ENCODE measurements at places on chromosomes 2 and 18. TPM values are rescaled to one million over a fixed set of nuclear protein-coding genes. Genes with fewer than 3 reads are reported as not detected.
A peak's percentile ranks its signal among the peaks of the same experiment; 100 is the strongest.

The GPR155 gene
- total RNA-seq = 6.8 TPM

- no peaks in the 10 kb centered on the region for H3K36me3 ChIP-seq
- H3K4me3 ChIP-seq = no peak overlapping the region
- no peak overlapping the region for H3K27ac ChIP-seq
- no peaks in the 10 kb centered on the region for H3K4me1 ChIP-seq
- no peaks in the 10 kb centered on the region for H3K27me3 ChIP-seq
Observed at GRCh38 chr18:48698707-48699106, 159.9 kb downstream of the CTIF start.

- H3K27ac ChIP-seq = no peak overlapping the region
- H3K4me1 ChIP-seq = no peaks in the 10 kb centered on the region
- H3K4me3 ChIP-seq = no peak overlapping the region
- no peak for DNase-seq
Observed at GRCh38 chr2:104501929-104502328, 352.0 kb upstream of the POU3F3 start.

The C2orf80 gene
- not detected for total RNA-seq

DNA sequence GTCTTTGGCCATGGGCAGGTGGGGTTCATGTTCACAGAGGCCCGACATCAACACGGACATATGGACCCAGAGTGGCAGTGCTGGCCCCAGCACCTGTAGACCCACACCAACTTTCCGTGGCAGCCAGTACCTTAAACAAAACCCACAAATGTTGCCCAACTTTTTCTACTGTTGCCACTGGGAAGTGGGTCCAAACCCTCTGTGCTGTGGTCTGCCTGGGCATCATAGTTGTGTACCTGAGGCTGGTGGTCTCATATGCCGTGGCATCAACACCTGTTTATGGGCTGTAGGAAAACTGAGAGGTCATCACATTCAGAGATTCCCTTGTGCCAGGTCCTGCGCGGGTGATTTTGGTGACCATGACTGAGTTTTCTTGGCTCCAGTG, 79.9 kb downstream of the SH3RF3 start:
- no peak for DNase-seq
- H3K4me3 ChIP-seq = no peak overlapping the region
- peak overlapping the region; percentile 75 for H3K27ac ChIP-seq
- no peaks in the 10 kb centered on the region for H3K27me3 ChIP-seq

- H3K4me1 ChIP-seq = no peaks in the 10 kb centered on the region
- no peaks in the 10 kb centered on the region for H3K36me3 ChIP-seq
- H3K27me3 ChIP-seq = no peaks in the 10 kb centered on the region
- no peak for DNase-seq
- no peak overlapping the region for H3K4me3 ChIP-seq
Observed at GRCh38 chr2:63374341-63374740, 213.9 kb downstream of the WDPCP start.

DNA sequence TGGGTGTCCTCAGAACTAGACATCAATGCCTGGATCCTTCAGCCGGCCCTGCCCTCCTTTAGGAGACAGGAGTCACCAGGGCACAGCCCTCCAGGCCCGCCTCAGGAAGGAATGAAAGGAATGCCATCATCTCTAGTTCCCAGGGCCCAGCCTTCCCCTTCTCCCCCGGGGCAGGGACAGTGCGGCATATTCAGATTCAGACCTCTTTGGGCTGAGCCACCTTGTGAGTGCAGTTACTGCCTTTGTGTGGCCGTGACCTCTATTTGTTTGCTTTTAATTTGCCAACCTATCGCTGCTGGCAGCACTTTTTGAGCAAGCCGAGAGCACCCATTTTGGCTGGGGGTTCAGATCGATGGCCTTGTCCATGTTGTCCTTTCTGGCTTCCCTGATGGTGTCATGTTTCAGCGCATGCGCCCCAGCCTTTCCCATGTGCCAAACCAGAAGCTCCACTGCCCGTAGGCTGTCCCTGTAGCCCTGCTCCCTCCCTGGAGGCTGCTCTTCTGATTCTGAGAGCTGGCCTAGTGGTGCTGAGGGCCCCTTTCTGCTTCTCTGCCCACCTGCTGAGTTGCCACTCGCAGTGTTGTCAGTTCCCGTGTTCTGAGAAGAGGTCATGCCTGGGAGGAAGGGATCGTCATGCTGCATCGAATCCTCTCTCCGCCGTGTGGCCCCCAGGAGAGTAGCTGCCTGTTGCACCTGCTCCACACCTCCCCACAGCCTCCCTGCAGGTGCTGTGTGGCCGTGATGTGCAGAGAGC, 10.9 kb downstream of the ANKRD23 start:
- no peak for DNase-seq
- no peaks in the 10 kb centered on the region for H3K36me3 ChIP-seq
- no peak overlapping the region for H3K4me3 ChIP-seq
- H3K27ac ChIP-seq = no peak overlapping the region
- no peaks in the 10 kb centered on the region for H3K4me1 ChIP-seq

DNA sequence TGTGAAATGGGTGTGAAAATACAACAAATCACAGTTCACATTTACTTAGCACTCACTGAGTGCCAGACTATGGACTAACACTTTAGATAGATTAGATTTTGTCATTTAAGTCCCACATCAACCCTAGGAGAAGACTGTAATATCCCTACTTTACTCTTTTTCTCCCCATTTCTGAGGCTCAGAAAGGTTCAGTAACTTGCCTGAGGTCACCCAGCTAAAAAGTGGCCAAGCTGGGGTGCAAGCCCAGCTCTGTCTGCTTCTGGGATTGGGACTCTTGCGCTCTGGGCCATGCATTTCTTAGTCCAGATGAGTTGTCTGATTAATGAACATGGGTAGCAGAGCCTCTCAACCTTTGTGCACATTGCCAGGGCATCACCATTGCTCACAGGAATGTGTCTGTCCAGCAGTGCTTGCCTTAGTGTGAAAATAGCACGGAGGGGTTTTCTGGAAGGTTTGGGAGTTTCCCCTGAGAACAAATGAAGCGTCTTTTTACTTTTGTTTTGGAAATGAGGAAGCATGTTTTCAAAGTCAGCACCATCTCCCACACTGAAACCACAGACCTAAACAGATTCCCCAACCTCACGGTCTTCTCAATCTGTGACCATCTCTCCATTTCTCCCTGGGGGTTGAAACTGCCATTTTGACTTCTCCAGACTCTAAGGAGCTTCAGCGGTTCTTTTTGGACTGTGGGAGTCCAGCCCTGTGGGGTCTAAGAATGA, 31.9 kb downstream of the NRP2 start:
- no peak for DNase-seq
- no peak overlapping the region for H3K27ac ChIP-seq
- no peaks in the 10 kb centered on the region for H3K27me3 ChIP-seq

DNA sequence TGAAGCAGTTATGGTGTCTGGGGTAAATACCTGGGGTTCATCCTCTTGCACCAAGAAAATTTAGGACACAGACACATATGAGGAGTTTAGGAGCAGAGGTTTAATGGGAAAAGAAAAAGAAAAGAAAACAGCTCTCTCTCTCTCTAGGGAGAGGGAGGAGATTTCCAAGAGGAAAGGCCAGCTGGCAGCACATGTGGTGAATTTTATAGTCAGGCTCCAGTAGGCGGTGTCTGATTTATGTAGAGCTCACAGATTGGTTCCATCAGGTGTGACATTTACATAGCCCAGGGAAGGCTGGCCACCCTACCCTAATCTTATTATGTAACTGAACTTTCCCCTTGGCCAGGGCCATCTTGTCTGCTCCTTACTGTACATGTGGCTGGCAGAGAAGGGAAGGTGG, 297.5 kb upstream of the RGPD4 start:
- no peaks in the 10 kb centered on the region for H3K36me3 ChIP-seq
- no peak overlapping the region for H3K27ac ChIP-seq
- no peaks in the 10 kb centered on the region for H3K27me3 ChIP-seq
- DNase-seq = no peak
- H3K4me1 ChIP-seq = no peaks in the 10 kb centered on the region

DNA sequence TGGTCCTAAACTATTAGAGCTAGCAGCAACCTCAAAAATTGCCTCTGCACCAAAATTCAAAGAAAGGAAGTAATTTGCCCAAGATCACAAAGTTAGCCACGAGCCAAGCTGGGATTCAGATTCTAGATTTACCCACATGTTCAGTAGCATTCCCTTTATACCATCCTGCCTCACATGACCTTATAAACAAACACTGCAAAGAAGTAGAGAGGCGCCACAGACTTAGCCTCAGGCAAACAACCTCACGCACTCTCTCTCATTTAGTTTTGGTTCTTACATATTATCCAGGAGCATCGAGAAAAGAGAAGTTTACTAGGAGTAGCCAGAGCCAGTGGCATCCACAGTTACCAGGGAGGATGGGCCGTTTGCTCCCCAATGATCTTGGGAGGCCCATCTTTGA, 226.6 kb downstream of the OSR1 start:
- H3K4me1 ChIP-seq = peaks cover 5% of the 10 kb centered on the region
- no peak for DNase-seq
- no peaks in the 10 kb centered on the region for H3K27me3 ChIP-seq
- H3K4me3 ChIP-seq = no peak overlapping the region

- H3K4me3 ChIP-seq = no peak overlapping the region
- H3K27ac ChIP-seq = no peak overlapping the region
- no peaks in the 10 kb centered on the region for H3K4me1 ChIP-seq
- no peaks in the 10 kb centered on the region for H3K27me3 ChIP-seq
Observed at GRCh38 chr2:124319577-124319976, 294.5 kb downstream of the CNTNAP5 start.

The CCDC195 gene
- not detected for total RNA-seq

DNA sequence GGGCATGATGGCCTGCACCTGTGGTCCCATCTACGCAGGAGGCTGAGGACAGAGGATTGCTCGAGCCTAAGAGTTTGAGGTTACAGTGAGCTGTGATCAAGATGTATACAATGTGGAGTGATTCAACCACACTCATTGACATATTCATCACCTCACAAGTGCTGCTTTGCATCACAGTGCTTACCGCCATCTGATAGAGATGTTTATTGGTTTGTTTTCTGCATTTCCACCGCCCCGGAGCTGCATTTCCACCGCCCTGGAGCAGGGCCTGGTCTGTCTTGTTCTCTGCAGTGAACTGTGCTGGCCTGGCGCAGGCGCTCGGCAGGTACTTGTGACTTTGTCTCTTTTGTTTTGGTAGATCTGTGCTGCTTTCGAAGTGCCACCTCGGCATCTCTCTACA, 96.0 kb downstream of the SMAD7 start:
- H3K4me1 ChIP-seq = no peaks in the 10 kb centered on the region
- DNase-seq = no peak
- no peaks in the 10 kb centered on the region for H3K36me3 ChIP-seq
- no peaks in the 10 kb centered on the region for H3K27me3 ChIP-seq
- H3K4me3 ChIP-seq = no peak overlapping the region

DNA sequence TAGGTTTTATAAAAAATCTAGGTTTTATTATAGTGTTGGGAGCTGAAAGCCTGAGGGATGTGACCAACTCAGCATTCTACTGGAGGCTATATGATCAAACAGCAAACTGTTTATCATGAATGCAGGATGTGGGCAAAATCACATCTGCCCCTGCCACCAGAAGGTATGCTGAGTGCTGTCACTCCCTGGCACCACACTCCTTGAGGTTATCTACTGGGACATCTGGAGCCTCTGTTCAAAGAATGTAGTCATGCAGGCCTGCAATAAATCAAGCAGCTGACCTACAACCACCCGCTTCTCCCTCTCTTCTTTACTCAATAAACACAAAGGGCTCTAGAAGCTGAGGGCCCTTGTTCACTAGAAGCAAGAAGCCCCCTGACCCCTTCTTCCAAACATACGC, 328.4 kb upstream of the DDX18 start:
- no peak overlapping the region for H3K4me3 ChIP-seq
- no peaks in the 10 kb centered on the region for H3K4me1 ChIP-seq
- DNase-seq = no peak
- H3K36me3 ChIP-seq = no peaks in the 10 kb centered on the region
- H3K27ac ChIP-seq = no peak overlapping the region

- DNase-seq = no peak
- H3K27me3 ChIP-seq = no peaks in the 10 kb centered on the region
- no peaks in the 10 kb centered on the region for H3K36me3 ChIP-seq
- H3K27ac ChIP-seq = no peak overlapping the region
- no peak overlapping the region for H3K4me3 ChIP-seq
Observed at GRCh38 chr18:75029481-75029880, 179.5 kb downstream of the PTGR3 start.

- no peak for DNase-seq
- no peak overlapping the region for H3K4me3 ChIP-seq
Observed at GRCh38 chr2:42954227-42954962, 162.0 kb upstream of the HAAO start.

GRCh38 chr2:135555311-135555710, 24.0 kb downstream of the R3HDM1 start:
- H3K4me3 ChIP-seq = no peak overlapping the region
- H3K27me3 ChIP-seq = no peaks in the 10 kb centered on the region
- H3K36me3 ChIP-seq = no peaks in the 10 kb centered on the region
- H3K4me1 ChIP-seq = no peaks in the 10 kb centered on the region

The SLC9A4 gene
- 0.15 TPM for total RNA-seq

GRCh38 chr2:29628862-29629261, 292.5 kb downstream of the ALK start:
- H3K27ac ChIP-seq = no peak overlapping the region
- no peak overlapping the region for H3K4me3 ChIP-seq
- H3K36me3 ChIP-seq = no peaks in the 10 kb centered on the region
- H3K27me3 ChIP-seq = no peaks in the 10 kb centered on the region
- no peak for DNase-seq
- no peaks in the 10 kb centered on the region for H3K4me1 ChIP-seq

DNA sequence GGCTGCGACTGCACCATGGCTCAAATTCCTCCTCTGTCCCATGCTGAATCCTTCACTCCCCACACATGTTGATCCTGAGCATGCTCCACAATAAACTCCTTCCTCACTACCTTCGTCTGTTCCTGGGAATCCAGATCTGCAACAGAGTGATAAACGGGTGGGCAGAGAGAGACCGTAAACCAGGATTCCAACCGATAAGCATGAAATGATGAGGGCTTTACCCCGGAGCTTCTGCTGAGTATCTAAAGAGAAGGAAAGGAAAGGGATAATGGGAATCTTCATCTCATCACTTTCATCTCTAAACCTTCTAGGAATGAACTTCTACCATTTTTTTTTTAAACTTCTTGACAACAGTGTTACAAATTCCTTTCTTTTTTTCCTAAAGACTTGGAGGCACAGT, 329.3 kb upstream of the TNP1 start:
- peaks cover 7% of the 10 kb centered on the region for H3K4me1 ChIP-seq
- H3K4me3 ChIP-seq = no peak overlapping the region
- no peak overlapping the region for H3K27ac ChIP-seq
- no peak for DNase-seq
- no peaks in the 10 kb centered on the region for H3K27me3 ChIP-seq

GRCh38 chr2:233979748-233980147, 62.6 kb downstream of the TRPM8 start:
- H3K27me3 ChIP-seq = no peaks in the 10 kb centered on the region
- H3K4me3 ChIP-seq = no peak overlapping the region
- no peak for DNase-seq
- no peak overlapping the region for H3K27ac ChIP-seq
- no peaks in the 10 kb centered on the region for H3K4me1 ChIP-seq
- no peaks in the 10 kb centered on the region for H3K36me3 ChIP-seq

GRCh38 chr2:231181860-231182512, 16.4 kb upstream of the ARMC9 start:
- H3K4me3 ChIP-seq = no peak overlapping the region
- H3K27ac ChIP-seq = peak overlapping the region; percentile 81
- no peaks in the 10 kb centered on the region for H3K27me3 ChIP-seq
